NCI-H2081 (cell line): ENCODE measurements at places on chromosomes 2 and 18.

DNA sequence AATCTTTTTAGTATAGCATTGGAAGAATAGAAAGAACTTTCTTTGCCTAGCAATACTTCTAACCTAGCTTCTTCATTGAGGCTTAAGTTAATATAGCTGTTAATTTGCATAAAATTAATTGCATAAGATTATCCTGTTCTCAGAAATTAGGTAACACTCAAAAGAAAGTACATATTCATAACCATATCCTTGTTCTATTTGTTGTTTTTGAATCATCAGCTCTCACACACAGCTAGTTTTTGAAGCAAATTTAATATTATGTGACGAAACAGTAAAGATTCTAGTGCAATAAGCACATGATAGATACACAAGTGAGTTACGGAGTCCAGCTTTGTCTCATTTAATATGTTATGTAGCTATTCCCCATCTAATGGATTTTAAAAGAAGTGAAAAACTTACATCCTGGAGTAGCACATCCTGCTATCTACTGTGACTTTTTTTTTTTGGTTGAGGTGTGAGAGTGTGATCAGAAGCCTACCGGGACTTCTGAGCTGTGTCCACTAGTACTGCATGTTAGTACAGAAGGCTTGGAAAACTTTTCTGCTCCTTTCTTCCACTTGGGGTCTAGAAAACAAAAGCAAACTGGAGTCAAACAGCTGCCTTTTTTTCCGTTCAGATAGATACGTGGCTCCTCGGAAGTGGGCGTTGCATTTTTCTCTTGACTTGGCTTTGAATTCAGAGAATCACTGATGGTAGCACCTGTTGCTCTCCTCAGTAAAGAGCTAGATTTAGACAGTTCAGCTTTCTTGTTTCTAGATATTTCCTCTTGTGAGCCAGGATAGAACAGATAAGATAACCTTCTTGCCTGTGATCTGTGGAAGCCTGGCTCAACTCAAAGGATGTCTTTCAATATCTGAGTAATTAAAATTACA is 27.2 kb downstream of the KDM3A start:
- DNase-seq: no peak

DNA sequence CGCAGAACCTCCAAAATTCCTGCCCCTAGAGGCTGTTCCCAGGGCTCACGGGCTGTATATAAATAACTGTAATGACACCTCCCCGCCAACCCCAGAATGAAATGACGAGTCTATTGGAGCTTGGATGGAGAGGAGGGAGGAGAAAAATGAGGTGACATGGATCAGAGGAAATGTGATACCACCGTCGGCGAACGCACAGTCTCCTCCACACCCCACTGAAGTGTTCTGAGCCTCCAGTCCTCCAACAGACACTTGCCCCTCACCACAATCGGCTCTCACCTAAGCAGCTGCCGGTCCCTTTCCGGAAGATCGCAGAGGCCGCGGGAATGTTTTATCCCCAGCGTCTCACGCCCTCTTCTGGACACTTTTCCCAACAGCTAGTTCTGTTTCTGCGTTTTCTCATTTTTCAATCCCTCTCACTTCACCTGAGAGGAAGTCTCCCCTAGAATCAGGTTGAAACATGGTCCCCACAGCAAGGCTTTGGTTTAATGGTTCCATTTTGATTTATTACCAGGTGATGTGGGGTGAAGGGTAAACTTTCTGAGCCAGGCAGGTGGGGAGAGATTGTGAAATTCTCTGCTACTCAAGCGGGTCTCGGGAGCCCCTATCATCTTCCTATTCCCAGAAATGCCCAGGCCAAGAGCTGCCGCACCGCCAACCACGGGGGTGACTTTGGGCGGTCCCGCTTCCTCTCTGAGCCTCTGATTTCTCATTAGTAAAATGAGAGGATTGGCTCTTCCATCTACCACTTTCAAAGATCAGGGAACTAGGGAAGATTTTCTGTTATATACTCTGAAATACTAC is 9.1 kb upstream of the MYO5B start:
- peak; percentile 67 for DNase-seq

- no peak for DNase-seq
These were observed 160.8 kb upstream of the HAAO start for GRCh38 chr2:42953216-42953615.

DNA sequence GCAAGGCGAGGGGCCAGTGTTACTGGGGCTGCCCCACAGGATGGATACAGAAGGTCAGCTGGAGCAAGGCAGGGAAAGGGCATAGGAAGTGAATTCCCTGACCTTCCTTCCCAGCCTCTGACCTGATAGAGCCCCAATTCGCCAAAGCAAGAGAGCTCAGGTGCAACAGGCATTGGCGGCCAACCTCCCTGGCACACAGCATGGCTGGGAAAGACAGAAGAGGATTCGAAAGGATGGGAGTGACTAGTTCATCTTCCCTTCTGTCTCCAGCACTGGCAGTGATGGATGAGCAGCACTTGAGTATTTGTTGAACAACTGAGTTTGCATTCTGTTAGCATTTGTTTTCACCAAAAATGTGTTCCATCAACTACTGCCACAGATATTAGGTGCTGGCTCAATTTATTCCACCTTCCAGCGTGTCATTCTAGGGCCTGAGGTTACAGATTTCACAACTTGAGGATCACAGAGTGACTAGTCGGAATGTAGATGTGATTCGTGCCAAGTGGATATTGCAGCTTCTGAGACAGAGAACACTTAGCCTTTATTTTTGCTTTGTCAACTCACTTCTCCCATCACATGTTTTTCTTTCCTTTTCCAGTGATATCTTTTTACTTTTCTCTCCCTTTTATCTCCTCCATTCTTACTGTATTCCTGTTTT is 6.2 kb downstream of the COPS8 start:
- DNase-seq: no peak

- no peak for DNase-seq
These were observed 97.4 kb downstream of the DIS3L2 start for GRCh38 chr2:232058931-232059330.

GRCh38 chr2:230439590-230439989 is 23.6 kb downstream of the SP100 start:
- no peak for DNase-seq

DNA sequence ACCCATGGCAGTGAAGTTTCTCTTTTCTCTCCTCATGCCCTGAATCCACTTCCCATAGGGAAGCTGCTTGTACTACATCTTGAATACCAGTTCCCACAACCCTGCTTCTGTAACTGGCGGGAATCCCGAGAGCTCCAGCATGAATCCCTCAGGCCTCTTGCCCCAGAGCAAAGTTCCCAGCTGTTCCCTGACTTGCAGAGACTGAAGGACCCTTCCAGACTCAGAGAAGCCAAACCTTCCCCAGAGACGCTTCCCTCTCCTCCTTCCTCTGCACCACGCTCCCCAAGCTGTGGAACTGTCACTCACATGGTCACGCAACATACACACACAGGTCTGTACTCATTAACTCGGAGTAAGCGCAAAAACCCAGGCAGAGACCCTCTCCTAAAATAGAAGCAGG is 26.4 kb downstream of the TRAPPC12 start:
- DNase-seq: no peak
